Glutamatergic neuron (in vitro differentiated cells): ENCODE measurements at places on chromosomes 11 and 22. TPM values are rescaled to one million over a fixed set of nuclear protein-coding genes. Genes with fewer than 3 reads are reported as not detected.
A peak's percentile ranks its signal among the peaks of the same experiment; 100 is the strongest.

The HTR3B gene
- total RNA-seq = not detected

DNA sequence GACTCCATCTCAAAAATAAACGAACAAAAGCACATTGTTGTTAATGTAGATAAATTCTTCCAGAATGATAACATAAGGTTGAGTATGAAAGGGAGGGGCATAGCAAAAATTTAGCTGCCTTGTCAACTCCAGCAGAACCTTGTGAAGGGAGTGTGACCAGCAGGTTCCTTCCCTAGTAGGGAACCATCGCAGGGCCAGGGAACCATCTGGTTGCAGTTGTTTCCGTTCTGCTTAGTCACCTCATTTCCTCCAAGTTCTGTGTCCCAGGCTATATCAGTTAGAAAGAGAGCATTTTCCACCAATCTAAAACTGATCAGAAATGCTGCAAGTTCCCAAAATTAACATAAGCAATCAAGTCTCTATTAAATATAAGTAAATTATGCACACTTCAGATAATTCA lies 126.7 kb upstream of the BLID start:
- no peak for DNase-seq

DNA sequence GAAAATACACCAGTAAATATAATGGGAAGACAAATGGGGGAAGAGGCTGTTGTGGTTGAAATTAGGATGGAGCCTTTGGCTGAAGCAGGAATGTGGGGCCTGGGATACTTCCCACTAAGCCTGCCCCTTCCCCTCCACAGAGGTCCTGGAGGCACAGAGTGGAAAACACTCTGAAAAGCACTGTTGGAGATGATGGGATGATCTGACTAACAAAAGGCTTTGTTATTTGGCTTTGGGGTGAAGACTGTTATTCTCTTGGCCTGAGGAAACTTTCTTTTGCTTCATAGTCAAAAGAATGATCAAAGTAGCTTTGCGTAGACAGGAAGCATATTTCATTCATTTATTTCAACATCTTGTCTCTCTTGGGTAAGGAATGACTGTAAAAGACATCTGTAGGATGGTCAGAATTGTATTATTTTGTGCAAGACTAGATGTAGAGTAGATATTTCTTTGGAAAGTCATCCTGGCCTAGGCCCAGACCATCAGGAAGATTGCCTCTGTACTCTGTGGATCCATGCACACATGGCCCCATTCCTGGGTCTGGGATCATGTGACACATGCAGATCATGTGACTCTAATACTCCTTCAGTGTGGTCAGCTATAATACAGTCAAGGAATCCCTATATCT lies 111.4 kb downstream of the SPON1 start:
- DNase-seq = no peak

DNA sequence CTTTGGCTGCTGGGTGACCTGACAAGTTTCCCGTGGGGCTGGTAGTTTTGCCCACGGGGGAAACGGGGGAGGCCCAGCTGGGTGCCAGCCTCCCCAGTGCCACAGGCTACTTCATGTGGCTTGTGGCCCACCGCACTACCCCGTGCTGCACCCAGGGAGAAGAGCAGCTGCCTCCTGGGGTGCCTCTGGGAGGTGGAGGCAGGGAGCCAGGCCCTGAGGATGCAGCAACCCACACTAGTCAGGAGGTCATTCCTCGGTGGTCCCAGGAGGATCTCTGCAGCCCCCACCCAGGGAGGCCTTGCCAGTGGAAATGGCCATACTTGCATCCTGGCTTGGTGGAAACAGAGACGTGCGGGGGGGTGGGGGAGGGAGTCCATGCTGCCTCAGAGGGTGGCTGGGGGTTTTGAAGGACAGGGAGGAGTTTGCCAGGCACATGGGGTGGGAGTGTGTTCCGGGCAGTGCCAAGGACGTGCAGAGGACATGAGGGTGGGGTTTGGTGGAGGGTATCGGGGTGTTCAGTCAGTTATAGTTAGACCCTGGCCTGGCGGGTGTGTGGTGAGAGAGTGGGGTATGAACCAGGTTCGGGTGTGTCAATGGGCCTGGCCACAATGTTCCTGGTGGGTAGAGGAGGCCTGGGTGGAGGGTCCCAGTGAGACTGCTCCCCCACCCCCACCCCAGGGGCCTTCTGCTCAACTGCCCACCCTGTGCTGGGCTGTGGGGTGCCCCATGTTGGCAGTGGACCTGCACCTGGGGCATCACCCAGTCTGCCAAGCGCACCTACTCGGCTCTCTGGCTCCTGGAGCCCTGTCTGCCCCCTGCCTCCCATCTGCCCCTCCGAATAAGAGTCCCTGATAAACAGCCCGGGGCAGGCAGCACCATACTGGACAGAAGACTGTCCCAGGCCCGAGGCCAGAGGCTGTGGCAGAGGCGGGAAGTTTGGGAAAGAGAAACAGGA lies 3.8 kb downstream of the PIM3 start:
- DNase-seq = peak; percentile 19

GRCh38 chr22:20567993-20568417 lies 60.6 kb downstream of the MED15 start:
- DNase-seq = no peak

DNA sequence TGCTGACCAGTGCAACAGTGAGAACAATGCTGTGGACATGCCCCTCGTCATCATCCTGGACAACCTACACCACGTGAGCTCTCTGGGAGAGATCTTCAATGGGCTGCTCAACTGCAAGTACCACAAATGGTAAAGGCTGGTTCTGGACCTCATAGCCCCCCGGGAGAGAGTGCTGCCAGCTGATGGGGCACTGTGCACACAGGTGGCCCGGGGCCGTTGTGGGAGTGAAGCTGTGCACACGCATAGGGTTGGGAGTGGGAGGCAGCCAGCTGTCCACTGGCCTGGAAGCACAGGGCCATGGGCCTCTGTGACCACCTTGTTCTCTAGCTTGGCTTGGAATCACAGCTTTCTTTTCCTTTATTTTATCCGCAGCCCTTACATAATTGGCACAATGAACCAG lies 57.0 kb downstream of the DBX1 start:
- DNase-seq = no peak

DNA sequence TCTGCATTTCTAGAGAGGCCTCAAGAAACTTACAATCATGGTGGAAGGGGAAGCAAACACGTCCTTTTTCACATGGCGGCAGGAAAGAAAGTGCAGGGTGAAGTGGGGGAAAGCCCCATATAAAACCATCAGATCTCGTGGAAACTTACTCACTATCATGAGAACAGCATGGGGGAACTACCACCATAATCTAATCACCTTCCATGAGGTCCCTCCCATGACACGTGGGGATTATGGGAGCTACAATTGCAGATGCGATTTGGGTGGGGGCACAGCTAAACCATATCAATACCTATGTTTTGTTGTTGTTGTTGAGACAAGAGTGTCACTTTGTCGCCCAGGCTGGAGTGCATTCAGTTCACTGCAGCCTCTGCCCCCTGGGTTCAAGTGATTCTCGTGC lies 29.9 kb downstream of the SFI1 start:
- DNase-seq = no peak

DNA sequence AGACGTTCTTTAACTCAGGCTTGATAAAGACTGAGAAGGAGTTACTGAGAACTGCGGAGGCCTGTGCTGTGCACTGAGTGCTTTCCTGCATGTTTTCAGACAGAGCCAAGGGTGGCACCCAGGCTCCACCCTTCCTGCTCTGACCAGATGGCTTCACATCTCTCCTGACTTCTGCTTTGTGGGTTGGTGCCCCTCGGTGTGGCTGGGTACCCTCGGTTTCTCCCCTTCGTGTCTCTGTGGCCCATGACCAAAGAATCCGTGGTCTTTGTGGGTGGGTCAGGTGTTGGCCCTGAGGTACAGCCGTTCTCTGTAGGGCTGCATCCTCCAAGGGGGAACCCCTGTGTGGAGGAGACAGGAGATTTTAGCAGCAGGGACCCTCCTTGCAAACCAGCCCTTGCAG lies 34.3 kb downstream of the GRIK4 start:
- DNase-seq = no peak

- DNase-seq = no peak
These were observed 63.4 kb downstream of the IGLL5 start for GRCh38 chr22:22951035-22951434.

GRCh38 chr22:43239193-43239780 lies 52.4 kb upstream of the TTLL12 start:
- no peak for DNase-seq
